Activated CD4-positive, CD25-positive, alpha-beta regulatory T cell treated with anti-CD3 and anti-CD28 coated beads, Interleukin-2, amount 50 U/mL, for 16 hours (primary cell): ENCODE measurements at places on chromosomes 1 and 21.

- no peak for DNase-seq
Observed at GRCh38 chr1:41664861-41665640, 180.6 kb upstream of the EDN2 start.

GRCh38 chr1:23408797-23409290 lies 15.7 kb downstream of the TCEA3 start:
- no peak for DNase-seq

- DNase-seq = no peak
Observed at GRCh38 chr1:100304921-100305320, 38.9 kb downstream of the RTCA start.

GRCh38 chr1:161068306-161069234 lies 1.1 kb downstream of the ARHGAP30 start:
- peak; percentile 56 for DNase-seq
